ENCODE measurements at places on chromosomes 16 and 17. TPM values are rescaled to one million over a fixed set of nuclear protein-coding genes. Genes with fewer than 3 reads are reported as not detected.
A peak's percentile ranks its signal among the peaks of the same experiment; 100 is the strongest.

- DNase-seq, result no peak
Observed at GRCh38 chr17:39608142-39608981, 642 bp upstream of the NEUROD2 start.

DNA sequence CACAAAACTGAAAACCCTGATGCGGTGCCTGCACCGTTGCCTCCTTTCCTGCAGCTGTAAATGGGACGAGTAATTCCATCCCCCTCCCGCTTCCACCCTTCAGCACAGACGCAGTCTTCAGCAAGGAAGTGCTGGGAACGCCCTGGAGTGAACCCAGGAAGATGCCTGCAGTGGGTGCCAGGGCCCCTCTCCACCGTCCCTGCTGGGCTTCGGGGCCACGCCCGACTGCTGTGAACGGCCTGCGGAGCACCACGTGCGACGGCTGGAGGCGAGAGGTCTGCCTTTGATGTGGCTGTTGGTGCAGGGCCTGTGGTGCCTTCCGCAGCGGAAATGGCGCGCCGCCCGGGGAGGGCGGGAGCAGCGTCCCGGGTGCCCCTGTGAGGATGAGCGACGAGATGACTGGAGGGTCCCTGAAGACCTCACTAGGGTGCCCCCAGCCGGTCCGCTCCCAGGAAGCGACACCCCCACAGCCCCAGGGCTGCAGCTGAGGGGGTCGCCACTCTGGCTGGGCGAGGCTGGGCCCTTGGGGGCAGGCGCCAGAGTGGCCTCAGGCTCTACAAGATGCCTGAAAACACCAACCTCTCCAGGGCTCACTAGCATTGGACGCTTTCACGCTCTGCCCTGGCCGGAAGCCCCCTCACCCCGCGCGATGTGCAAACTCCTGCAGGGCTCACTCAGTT is 749 bp upstream of the MC1R start:
- no peak for DNase-seq

DNA sequence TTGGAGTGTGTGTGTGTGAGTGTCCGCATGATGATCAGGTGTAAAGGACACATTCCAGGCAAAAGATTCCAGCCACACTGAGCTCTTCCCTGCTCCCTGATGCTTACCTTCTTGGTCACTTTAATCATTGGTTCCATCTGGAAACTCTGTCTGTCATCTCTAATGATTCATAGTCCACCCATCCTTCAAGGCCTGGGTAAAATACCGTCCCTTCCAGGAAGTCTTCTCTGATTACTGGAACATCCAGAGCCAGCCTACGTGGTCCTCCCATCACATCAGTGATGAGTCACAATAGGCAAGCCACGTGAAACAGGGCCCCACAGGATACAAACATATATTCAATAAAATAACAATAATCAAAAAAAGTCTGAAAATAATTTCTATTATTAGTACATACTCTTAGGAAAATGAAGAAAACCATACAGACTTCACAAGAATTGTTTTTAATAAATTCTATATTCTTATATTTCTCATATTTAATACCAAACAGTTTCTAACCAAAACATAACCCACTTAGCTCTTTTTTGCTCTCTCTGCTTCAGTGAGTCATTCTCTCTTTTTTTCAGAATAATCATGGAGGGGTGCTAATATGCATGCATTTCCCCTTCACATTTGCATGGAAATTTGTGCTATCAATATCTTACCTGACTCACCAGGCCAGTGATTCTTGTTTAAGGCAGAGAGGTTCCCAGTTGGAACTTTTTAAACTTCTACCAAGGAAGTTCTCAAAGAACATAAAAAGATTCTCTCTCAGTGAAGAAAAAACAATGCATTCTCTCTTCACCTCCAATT is 263.2 kb downstream of the TOX3 start:
- DNase-seq, result no peak

GRCh38 chr17:30554839-30555751 is 77.9 kb downstream of the GOSR1 start:
- DNase-seq, result no peak

DNA sequence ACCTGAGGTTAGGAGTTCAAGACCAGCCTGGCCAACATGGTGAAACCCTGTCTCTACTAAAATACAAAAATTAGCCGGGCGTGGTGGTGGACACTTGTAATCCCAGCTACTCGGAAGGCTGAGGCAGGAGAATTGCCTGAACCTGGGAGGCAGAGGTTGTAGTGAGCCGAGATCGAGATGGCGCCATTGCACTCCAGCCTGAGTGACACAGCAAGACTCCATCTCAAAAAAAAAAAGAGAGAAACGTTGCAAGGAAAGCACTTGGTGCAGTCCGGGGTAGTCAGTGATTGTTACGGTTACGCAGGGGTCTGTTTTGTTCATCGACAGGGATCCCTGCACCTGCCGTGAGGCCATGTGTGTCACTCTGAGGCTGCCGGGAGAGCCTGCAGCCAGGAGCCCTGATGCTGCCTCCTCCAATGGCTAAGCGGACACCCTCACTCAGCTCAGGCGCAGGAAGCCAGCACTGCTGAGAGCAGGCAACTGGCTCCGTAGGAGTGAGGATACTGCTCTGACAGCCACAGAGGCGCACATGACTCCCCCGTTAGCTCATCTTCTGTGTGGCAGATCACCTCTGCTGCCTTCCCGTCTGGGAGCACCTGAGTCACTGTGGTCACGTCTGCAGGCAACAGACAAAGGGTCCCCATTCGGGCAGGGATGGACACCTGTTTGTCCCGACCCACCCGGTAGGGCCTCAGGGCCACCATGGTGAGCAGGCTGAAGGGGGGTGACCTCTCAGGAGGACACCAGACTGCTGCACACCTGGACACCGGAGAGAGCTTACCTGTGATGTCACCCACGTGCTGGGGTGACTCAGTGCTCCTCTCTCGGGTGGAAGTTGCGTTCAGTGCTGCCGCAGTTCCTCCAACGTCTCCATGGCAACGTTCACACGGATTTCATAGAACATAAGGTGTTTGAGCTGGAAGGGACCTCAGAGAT is 5.2 kb upstream of the RAB26 start:
- peak; percentile 83 for DNase-seq

- no peak for DNase-seq
Observed at GRCh38 chr16:65200156-65200773, 78.4 kb upstream of the CDH11 start.

- no peak for DNase-seq
Observed at GRCh38 chr16:6209355-6209930, 1111.8 kb upstream of the EEF2KMT start.

The TMEM132E gene
- 28.3 TPM for polyA plus RNA-seq

The SNX20 gene
- 0.62 TPM for polyA plus RNA-seq

The KRTAP2-2 gene
- polyA plus RNA-seq, result not detected

The P2RX5 gene
- polyA plus RNA-seq, result 16.8 TPM

The CCL16 gene
- not detected for polyA plus RNA-seq

The GPR142 gene
- polyA plus RNA-seq, result 0.43 TPM

The TPSD1 gene
- polyA plus RNA-seq, result not detected

The CASKIN1 gene
- polyA plus RNA-seq, result 83.0 TPM

The INCA1 gene
- polyA plus RNA-seq, result 7.9 TPM

Data from spinal cord (tissue), 10 donors.